ENCODE measurements at places on chromosomes 7 and 10.

- DNase-seq = no peak
Measured at GRCh38 chr7:25597946-25598345, 369.7 kb upstream of the NPVF start.

GRCh38 chr7:30269490-30269889, 14.9 kb upstream of the ZNRF2 start:
- no peak for DNase-seq

- no peak for DNase-seq
Measured at GRCh38 chr10:14384116-14384730, 53.5 kb upstream of the FRMD4A start.

- no peak for DNase-seq
Measured at GRCh38 chr7:156318926-156319325, 321.6 kb upstream of the RNF32 start.

GRCh38 chr10:712089-712488, 22.6 kb upstream of the DIP2C start:
- DNase-seq = no peak

- DNase-seq = no peak
Measured at GRCh38 chr10:36448760-36449691, 676.4 kb upstream of the ANKRD30A start.

GRCh38 chr7:29194594-29195427, at the start of gene CHN2:
Gene CHN2, plus strand, starts transcription at chr7:29194775.
- DNase-seq = peak; percentile 40

DNA sequence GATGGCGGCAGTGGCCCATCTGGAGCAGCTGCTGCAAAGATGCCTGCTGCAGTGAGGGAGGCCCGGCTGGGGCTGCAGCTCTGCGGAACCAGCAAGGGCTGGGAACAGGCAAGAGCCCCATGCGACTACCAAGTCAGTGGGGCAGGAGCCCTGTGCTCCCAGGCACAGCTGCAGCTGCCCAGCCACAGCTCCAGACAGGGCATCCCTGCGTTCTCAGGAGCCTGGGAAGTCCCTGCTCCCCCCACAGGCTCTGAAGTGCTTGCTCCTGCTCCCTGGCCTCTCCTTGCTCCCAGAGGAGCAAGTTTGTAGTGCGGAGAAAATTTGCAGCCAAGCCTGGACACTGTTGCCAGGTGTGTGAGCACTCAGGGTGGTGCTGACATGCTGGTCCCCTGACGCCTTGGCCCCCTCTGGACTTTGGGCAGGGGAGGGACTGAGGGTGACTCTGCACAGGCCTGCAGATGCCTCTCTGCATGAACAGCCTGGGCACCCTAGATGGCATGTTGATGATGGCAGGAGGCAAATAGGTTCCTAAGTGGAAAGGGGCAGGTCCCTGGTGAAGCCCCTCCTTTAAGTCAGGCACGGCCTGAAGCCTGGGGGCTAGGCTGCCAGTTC, 105.6 kb downstream of the LYZL1 start:
- DNase-seq = no peak

GRCh38 chr10:114648368-114648767, 9.7 kb downstream of the ABLIM1 start:
- DNase-seq = no peak

GRCh38 chr7:150923196-150923595, 54.9 kb downstream of the KCNH2 start:
- no peak for DNase-seq

GRCh38 chr7:69622960-69623359, 24.7 kb downstream of the AUTS2 start:
- DNase-seq = no peak

DNA sequence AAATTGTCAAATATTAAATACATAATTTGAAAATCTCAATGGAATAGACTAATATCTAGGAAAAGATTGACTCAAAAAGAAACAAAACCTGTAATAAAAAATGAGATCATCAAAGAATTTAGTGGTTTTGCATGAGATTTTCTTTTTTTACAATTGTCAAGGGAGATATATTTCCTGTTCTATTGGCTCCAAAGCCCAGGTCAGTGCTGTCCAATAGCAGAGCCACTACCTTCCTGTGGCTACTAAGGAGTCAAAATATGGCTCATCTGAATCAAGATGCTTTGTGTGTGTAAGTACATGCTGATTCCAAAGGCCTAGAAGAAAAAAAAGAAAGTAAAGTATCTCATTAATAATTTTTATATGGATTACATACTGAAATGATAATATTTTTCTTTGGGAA, 191.9 kb downstream of the C7orf25 start:
- DNase-seq = no peak

DNA sequence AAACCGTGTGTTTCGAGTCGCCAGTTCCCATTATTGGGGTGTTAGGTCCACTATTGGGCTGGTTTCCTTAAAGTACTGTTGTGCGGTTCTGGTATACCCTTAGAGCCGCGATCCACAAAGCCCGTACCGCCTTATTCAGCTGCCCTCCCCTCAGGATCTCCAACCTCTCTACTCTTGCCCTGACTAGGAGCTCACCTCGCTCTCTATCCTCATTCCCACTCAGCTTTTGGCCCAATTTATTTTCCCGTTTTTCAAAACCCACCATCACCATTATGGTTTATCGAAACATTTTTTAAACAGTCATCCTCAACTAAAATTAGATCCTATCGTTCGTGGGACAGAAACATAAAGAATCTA, 461 bp upstream of the ETV1 start:
- DNase-seq = no peak

- no peak for DNase-seq
Measured at GRCh38 chr7:101550641-101551541, 78.2 kb downstream of the MYL10 start.

DNA sequence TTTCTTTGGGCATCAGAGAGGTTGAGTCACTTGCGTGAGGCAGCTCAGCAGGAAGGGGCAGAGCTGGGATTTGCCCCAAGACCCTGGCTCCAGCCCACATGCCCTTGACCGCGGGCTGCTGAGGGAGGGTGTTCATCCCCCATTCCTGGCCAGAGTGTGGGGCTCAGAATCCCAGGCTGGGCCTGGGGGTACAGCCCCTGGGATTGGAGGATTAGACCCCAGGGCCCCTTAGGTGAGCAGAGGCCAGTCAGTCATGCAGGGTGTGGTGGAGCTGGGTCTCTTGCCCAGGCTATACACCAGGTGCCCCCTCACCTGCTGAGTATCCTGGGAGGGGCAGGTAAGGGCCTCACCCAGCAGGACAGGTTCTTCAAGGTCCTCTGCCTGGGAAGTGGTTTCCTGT, 68.4 kb upstream of the ZNF716 start:
- DNase-seq = no peak
